GM12864 (cell line): ENCODE measurements at places on chromosomes 2 and 18.

DNA sequence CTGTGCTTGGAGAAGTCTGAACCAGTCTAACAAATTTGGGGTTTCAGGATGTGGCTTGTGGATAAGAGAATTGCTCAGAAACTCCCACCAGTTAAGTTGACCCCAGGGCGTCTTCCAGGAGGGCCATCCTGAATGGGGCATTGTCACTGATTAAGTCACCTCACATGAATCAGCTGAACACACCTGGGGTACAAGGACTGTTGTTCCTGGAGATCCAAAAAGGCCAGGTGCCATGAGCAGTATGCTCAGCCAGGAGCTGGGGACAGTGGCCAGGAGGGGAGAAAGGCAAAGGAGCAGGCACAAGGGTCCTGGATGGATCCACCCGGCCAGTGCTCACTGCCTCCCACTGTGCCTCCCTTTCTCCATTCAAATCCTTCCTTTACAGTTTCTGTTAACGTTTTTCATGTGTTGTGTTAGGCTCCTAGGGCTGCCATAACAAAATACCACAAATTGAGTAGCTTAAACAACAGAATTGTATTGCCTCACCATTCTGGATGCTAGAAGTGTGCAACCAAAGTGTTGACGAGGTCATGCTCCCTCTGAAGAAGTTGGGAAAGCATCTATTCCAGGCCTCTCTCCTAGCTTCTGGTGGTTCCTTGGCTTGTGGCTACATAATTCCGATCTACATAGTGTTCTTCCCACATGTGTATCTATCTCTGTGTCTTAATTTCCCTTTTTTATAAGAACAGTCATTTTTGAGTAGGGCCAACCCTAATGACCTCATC, 33.4 kb downstream of the TRABD2A start:
- DNase-seq, result no peak

DNA sequence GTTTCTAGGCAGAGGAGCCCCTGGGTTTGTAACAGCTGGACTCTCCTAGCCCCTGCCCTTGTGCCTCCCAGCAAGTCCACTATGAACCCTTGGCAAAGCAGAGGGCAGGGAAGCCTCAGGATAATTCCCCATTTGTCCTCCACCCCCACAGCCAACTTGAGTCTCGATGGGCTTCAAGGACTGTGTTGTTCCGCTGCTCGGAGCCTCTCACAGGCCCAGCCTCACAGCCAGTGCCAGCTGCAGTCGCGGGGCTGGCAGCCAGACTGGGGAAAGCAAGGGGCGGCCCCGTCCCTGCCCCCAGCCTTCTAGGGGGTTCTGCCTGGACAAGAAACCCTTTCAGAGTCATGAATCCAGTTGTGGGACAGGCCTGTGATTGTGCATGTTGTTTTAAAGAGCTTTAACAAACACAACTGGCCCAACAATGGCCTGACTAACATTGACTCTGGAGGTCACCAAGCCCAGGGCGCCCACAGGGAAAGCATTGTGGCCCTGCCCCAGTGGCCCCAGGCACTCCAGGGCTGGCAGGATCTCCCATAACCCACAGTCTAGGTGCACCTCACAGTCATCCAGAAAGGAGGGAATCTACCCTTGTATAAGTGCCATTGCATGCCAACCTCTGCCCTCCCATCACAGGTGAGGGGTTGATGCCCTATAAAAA, 71.8 kb upstream of the DAPL1 start:
- no peak for DNase-seq

GRCh38 chr2:28979041-28979440, 2.1 kb upstream of the TOGARAM2 start:
- no peak for DNase-seq

DNA sequence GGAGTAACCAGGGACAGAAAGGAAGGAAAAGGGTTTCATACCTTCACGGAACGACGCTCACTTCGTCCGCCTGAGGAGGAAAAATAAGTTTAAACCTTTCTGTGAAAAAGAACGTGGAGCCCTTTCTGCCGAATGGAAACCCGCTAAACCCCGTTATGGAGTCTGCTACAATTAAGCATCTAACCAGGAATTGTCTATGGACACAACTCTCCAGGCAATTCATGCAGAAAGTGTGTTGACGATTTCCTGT, 528 bp upstream of the PPP4R3B start:
- no peak for DNase-seq

- no peak for DNase-seq
Observed at GRCh38 chr2:176121190-176122051, 1.1 kb upstream of the HOXD9 start.

DNA sequence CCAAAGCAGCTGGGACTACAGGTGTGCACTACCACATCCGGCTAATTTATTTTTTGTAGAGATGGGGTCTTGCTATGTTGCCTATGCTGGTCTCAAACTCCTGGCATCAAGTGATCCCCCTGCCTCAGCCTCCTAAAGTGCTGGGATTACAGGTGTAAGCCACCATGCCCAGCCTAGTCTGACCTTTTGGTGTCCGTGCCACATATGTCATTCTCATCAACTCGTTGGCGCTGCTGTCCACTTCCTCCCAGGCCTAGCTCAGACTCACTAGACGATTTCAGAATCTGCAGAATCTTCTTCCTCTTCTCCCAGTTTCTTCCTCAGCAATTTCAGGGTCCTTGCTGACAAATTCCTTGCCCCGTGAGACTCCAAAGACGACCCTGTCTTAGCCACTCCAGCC, 39.8 kb upstream of the DNMT3A start:
- no peak for DNase-seq

DNA sequence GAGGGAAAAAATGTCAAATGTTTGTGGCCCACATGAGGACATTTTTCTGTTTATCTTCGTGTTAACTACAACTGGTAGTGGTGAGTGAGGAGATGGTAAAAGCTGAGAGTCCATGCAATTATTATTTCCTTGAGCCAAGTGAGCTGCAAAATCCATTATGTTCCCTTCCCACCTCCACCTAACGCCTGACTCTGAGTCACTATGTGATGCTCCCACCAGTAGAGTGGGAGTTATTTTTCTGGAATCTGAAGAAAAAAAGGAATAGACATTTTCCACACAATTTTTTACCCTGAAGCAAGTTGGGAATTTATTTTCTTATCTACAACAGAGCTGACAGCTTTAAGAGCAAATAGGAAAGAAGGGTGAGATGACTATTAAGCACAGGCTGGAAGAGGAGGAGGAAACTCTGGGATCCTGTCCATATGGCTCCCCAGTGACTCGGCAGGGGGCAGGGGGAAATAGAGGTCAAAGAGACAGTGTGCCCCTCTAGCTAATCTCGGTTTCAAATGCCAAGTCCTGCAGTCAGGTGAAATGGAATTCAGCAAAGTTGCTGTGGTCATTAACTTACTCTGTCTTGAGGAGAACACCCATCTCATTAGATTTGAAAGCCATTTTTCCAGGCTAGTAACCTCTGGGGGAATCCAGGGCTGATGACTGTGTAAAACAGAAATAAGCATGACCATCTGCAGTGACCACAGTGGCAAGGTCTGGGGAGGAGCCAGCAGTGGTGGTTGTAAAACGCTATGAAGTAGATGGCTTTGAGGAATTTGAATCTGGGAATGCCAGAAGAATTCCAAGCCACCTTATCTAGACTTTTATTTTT, 463.9 kb downstream of the STK39 start:
- DNase-seq, result no peak

DNA sequence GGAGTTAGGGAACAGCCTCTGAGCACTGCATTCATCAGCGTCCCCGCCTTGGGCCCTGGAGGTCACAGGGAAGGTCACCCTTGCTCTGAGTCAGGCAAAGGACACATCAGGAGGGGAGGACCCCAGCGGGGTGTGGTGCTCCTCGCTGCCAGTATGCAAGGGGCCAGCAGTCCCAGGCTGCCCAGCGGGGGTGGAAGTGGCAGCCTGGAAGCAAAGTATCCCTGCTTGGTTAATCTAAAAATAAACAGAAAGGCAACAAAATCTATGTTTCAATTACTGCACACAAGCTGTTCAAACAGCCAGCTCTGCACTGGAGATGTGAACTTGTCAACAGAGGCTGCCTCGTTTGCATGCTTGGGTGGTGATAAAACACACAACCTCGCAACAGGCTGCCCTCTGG, 164.1 kb downstream of the KLHL29 start:
- no peak for DNase-seq

- DNase-seq, result no peak
Observed at GRCh38 chr2:32798829-32799228, 147.9 kb upstream of the LTBP1 start.
